ENCODE measurements at places on chromosomes 16 and 17.

DNA sequence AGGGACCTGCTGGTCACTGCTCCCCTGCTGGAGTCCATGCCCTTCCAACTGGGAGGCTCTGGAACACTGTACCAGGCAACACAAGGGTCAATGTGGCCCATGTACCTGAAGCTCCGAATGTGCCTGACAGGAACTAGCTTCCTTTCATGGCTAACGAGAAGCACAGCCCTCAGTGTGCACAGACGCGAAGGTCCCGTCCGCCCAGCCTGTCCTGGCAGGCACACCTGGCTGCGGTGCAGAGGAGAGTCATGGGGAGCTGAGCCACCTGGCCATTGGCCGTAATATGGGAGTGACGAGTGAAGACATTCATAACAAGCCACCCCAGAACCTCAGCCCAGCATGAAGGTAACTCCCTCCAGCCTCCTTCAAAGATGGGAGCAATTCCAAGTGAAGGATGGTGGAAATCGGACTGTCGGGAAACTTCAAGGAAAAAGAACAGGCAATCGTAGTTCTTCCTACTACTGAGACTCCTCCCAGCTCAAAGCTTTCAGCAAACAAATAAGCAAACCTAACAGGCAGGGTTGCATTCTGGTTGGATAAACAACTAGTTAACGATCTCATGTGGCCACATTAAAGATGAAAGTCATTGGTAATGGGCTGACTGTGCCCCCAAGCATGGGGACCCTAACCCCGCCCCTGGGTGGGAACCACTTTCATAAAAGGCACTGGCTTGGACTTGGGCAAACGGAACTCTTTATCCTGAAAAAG, 13.2 kb downstream of the TMEM11 start:
- DNase-seq = no peak

- no peak for DNase-seq
Observed at GRCh38 chr17:1753767-1754429, 8.0 kb upstream of the SERPINF1 start.

GRCh38 chr17:82063424-82064415, 1.9 kb downstream of the DUS1L start:
- no peak for DNase-seq

DNA sequence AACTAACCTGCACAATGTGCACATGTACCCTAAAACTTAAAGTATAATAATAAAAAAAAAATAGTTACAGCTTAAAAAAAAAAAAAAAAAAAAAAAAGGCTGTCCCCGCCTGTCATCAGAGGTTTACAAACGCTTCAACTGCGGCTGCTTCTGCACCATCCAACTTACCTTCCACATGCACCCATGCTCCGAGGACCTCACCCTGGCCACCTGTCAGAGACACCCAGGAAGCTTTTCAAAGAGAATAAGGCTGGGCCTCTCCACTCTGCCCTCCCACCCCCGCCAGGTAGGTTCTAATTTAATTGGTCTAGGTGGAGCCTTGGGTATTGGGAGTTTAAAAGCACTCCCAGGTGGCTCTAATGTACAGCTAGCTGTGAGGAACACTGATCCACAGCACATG, 64.9 kb downstream of the COPRS start:
- no peak for DNase-seq

DNA sequence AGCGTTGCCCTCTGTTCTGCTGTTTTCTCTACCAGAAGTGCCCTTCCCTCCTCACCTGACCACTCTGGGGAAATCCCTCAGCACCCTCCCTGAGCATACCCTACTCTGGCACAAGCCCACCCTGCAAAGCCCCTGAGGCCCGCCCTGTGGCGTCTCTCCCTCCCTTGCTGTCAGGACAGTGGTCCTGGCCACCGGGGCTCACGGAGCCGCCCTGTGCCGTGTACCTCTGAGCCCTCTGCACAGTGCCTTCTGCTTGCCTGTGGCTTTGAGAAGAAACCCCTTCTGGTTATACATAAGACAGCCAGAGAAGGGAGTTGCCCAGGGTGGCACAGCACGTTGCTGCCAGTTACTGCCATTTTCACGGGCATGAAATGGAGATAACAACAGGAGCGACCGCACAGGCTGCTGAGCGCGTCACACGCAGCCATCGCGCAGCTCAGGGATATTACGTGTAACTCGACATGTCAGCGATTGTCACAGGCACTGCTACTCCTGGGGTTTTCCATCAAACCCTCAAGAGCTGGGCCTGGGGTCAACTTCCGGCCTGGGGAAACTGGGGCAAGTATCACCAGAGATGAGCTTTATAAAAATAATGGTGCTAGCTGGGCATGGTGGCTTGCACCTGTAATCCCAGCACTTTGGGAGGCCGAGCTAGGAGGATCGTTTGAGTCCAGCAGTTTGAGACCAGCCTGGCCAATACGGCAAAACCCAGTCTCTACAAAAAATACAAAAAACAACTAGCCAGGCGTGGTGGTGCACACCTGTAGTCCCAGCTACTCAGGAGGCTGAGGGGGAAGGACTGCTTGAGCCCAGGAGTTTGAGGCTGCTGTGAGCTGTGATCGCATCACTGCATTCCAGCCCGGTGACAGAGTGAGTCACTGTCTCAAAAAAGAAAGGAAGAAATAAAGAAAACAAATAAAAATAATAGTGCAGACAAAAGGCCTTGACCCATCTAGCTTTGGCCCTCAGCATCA, 14.8 kb downstream of the SCGB1C2 start:
- no peak for DNase-seq

- no peak for DNase-seq
Observed at GRCh38 chr17:40219594-40220338, 662 bp downstream of the WIPF2 start.

DNA sequence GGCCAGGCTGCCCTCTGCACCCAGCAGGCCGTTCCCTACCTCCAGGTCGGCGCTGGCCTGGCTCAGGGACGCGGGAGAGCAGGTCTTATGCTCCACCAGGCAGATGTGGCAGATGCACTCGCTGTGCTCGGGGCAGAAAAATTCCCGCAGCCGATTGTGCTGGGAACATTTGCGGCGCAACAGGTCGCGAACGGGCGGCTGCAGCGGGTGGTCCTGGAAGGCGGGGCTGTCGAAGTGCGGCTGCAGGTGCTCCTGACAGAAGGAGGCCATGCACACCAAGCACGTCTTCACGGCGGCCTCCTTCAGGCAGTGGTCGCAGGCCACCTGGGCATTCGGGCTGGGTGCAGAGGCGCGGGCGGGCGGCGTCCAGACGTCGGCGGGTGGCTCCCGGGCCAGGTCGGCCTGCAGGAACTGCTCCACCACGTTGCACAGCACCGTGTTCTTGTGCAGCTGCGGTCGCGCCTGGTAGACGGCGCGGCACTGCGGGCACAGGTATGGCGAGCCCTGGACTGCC, 439 bp downstream of the TRIM25 start:
- peak; percentile 68 for DNase-seq

- no peak for DNase-seq
Observed at GRCh38 chr16:58194790-58195189, 3.1 kb downstream of the CSNK2A2 start.

GRCh38 chr16:30472328-30472942, at the start of gene ITGAL:
ITGAL (plus strand) TSS chr16:30472742; CDS start chr16:30472838, 96 bp downstream.
- DNase-seq = peak; percentile 49

DNA sequence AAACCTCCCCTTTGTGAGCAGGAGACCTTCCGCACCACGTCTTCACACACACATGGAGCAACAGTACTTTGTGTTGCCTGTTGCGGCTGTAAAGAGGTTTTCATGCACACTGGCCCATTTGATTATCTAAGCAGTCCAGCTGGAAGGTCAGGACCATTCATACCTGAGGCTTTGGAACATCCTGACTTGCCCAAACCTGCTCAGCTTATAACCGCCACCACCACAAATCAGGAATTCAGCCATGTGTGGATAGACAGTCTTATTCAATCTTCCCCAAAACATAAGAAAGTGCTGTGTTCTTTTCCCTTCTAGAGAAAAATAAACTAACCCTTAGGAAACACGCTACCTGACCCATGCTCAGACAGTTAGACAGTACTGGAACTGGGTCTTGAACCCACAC, 81.6 kb upstream of the XYLT1 start:
- DNase-seq = no peak
